ENCODE measurements at places on chromosomes 2 and 18.
A peak's percentile ranks its signal among the peaks of the same experiment; 100 is the strongest.

GRCh38 chr2:20604951-20605381 lies 45.9 kb downstream of the HS1BP3 start:
- DNase-seq = peak; percentile 92

DNA sequence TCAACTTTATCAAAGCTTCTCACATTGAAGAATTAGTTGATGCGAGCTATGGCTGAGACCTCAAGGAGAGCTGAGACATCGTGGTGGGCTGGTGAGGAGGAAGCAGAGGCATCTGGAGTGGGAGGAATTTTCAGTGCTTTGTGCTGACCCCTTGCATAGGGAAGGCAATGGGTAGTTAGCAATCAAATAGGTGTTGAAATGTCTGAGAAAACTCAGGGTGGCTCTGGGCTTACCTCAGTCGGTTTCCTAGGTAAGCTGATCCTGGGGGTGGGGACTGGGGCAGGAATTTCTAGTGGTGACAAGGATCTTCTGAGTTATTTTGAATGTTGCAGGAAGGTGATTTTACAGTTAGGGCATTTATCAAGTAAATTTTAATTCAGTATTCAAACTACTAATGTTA lies 20.7 kb upstream of the DPP10 start:
- DNase-seq = no peak

GRCh38 chr2:120780402-120780801 lies 44.7 kb downstream of the GLI2 start:
- DNase-seq = peak; percentile 35

GRCh38 chr18:44290366-44290977 lies 390.2 kb upstream of the SETBP1 start:
- no peak for DNase-seq

DNA sequence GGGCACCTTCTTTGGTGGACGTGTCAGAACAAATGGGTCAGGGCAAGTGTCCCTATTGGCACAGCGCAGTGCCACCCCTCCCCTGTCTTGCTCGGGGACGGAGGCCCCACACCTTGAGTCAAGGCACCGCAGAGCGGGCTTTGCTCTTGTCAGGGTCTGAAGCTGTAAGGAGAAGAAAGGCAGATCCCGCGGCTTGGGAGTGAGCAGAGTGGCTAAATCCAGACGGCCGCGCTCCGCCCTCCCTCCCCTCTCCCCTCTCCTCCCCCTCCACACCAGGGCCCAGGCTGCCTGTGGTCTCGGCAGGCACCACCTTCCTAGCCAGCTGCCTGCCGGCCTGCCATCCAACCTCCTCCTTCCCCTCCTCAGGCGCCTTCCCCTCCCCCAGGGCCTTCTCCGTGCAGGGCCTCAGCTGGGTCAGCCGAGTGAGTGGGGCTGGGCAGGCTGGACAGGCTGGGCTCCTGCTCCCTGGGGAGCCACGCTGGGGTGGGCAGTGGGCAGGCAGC lies 25.8 kb downstream of the SPEG start:
- DNase-seq = peak; percentile 93

GRCh38 chr2:30493440-30493839 lies 46.4 kb downstream of the LCLAT1 start:
- DNase-seq = no peak

DNA sequence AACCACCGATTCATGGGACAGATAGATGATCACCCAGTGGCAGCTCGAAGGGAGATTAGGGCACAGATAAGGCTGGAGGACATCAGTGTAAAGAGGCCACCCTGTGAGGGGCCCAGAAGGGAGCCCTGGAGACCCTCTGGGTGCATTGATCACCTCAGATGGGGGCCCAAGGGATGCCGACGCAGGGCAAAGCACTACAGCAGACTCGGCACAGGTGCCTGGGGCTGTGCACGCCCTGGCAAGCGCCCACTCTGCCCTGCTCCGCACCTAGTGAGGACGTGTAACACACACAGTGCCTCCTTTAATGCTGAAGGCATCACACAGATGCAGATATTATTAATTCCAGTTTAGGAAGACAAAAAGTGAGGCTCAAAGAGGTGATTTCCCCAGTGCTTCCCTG lies 9.5 kb downstream of the GYPC start:
- no peak for DNase-seq

GRCh38 chr2:152330235-152330866 lies 4.6 kb upstream of the FMNL2 start:
- DNase-seq = no peak

DNA sequence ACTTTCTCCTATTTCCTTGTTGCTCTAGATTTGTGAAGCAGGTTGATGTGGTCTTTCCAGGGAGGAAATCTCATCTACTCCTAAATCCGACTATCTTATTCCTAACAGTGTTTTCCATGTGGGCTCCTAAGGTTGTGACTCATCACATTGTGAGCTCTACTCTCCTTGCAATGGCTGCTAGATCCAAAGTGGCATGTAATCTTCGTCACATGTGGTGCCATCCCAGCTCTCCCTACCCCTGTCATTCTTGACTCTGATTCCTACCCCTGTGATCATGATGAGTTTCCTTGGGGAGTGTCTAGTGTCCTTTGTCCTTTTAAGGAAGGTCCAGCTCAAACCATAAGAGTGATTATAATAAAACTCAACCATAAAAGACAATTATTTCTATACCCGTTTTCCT lies 47.3 kb upstream of the GULP1 start:
- peak; percentile 17 for DNase-seq

DNA sequence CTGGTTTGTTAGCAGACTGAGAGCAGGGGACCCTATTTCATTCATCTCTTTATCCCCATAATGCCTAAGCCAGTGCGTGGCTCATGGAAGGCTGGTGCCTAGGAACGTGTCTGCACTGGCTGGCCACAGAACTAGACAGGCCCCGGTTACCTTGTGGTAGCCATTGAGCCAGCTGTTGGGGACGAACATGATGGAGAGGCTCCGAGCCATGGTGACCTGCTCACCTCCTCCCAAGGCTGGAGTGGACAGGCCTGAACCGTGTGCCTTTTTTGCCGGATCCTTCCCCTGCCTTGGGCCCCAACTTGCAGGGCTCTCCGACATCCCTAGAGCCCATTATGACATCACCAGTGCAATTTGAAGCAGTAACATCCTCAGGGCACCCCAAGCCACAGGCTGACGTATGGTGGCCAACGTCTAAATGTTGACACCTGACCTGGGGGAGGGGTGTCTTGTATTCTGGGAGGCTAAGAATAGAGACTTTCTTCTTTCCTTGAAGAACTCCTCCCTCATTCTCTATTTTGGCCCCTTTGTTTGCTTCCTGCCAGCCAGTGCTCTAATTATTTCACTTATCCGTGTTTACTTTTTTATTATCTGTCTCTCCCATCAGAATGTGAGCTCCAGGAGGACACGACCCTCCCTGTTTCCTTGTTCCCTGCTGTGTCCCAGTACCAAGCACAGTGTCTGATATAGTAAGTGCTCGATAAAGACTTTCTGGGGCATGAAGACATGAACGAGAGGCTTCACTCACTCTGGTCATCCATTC lies 12.2 kb upstream of the DNPEP start:
- DNase-seq = no peak

GRCh38 chr2:239363946-239364637 lies 36.7 kb downstream of the HDAC4 start:
- no peak for DNase-seq

GRCh38 chr2:215435280-215435869 lies 493 bp downstream of the FN1 start:
- no peak for DNase-seq

DNA sequence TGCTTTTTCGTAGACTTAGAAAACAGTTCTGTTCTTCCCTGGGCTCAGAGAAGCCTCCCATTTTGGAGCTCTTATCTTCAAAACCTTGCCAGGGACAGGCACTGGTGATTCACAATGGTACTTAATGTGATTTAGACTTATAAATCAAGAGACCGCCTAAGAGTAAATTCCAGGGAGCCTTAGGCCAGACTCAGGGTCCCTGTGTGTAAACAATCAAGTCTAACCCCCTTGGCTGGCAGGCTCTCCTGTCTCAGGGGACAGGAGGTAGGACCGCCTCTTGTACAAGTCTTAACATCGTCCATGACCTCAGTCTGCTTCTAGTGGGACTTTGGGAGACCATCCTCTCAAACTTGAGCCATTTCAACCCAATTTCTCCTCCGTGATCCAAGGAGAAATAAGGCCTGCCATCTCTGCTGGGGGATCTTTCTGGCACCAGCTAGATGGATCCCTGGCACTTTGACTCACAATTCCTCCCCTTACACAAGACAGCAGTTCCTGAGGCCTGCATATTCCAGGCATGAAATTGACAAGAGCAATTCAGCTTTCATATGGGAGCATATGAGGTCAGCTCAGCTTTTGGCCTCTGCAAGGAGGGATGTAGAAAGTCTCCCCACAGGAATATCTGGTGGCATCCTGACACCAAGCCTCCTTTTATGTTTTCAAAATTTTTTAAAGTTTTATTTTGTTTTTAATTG lies 487.0 kb downstream of the TNS1 start:
- DNase-seq = no peak

GRCh38 chr2:81523344-81523743 lies 1218.8 kb upstream of the LRRTM1 start:
- no peak for DNase-seq

DNA sequence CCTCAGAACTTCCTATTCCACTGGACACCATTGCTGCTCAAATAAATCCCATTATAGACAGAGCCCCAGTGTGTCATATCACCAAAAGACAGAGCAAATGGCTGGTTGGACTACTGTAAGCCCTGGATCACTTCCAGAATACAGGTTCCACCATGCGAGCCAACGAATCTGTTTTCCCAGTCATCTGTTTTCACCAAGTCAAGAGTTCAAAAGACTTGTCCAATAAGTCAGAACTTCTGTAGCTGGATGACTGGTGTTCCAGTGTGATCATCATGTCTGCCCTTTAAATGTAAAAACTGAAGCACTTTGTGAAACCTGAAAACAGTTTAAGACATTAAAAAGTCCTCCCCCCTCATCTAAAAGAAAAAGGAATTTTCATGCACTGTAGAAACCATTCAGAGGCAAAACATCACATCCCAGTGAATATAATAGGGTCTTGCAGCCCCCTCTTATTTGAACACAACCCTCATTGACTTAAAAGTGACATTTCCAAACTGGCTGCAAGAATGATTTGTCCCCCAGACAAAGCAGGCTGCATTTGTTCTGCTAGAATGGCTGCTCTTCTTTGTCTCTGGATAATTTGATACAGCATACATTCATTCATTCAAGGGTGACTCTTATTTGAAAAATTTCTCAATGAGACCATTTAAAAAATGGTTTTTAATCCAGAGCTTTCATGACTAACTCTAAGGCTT lies 64.6 kb upstream of the TANC1 start:
- no peak for DNase-seq

DNA sequence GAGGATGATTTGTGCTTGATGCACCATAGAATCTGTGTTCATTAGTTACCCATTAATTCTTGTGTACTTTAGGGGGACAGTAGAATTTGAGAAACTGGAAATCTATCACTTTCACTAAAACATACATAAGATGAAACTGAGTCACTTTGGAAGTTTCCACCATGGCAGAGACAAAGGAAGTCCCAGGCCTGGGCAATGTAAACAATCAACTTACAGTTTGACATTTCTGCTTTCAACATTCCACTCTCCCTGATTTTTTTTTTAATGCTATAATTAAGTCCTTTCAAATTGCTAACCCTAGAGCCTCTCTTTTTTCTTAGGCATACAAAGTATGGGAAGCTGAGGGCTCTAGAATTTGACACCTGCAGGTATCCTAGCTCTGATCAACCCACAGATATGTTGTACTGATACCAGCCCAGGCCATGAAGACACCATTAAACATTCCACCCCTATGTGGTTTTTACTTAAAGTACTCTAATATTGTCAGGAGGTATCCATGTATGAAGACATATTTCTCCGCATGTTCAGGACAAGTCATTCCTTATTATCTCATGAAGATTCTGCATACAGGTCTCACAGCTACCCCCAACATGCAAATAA lies 88.5 kb upstream of the GLS start:
- DNase-seq = no peak

- peak; percentile 42 for DNase-seq
These were observed 5.7 kb downstream of the SMC6 start for GRCh38 chr2:17747684-17748452.

GRCh38 chr2:235537186-235537585 lies 43.3 kb downstream of the AGAP1 start:
- DNase-seq = no peak

- no peak for DNase-seq
These were observed 317.2 kb downstream of the DCC start for GRCh38 chr18:52657043-52657805.

DNA sequence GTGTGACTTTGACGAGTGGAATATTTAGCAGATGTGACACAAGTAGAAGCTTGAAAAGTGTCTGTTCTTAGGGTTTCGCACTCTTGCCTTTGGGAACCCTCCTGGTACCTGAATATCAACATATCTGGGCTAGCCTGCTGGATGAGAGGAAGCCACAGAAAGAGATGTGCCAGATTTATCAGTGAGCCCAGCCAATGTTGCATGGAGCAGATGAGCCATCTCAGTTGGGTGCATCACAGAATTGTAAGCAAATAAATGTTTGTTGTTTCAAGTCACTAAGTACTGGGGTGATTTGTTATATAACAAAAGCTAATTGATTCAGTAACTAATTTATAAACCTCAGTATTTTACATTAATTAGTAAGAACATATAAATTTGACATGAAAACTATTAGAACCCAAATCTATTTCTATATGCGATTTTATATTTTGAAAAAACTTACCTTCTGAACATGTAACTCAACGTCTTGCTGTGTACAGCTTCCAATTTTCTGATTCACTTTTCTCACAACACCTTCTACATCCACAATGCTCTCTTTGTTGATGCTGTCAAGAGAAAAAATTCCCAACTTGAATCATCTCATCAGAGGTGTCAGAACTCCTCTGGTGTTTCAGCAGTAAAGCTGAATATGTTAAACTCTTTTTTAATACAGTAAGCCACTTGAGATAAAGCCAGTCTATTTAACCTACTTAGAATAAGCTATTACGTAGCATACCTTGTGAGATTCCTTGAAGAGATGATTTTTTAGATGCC lies 42.3 kb downstream of the DARS1 start:
- DNase-seq = no peak

DNA sequence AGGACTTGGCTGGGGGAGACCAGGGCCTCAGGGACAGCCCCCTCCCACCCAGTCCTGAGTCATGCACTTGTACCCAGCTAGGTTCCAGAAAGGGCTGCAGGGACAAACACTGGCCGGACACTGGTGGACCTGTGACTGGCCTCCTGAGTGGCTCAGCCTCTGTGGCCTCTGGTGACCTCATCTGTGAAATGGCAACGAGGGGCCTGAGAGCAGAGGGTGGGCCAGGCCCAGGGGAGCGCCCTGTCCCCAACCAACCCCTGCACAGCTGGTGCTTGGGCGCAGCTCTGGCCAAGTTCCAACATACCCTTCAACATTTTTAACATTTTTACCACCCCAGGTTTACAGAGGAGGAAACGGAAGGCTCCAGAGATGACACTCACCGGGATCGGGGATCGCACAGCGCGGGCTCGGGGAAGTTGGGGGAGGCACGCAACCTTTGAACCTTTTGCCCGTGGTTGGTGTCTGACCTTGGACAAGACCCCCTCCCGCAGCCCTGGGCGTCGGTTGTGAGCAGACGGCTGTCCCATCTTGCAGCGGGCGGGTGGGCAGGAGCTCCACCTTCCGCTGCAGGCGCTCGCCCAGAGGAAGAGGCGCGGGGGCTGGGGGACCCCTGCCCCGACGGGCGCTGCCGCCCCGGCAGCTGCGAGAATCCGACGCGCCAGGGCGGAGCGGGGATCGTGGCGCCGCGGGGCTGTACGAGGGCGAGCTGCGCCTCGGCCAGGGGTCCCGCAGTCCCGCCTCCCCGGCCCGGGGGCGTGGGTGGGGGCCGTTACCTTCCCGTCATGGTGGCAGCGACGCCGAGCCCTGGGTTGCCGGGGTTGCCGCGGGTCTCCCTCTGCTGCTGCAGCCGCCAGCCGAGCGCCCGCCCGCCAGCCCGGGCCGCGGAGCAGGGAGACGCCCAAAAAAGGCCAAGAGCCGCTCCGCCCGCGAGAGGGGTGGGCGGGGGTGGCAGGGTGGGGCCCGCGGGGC lies 805 bp downstream of the LIMS2 start:
- no peak for DNase-seq

GRCh38 chr2:177106212-177106611 lies 106.4 kb upstream of the HNRNPA3 start:
- DNase-seq = no peak
